Thyroid gland (tissue), 4 donors: ENCODE measurements at places on chromosomes 5 and 9.
A peak's percentile ranks its signal among the peaks of the same experiment; 100 is the strongest.

DNA sequence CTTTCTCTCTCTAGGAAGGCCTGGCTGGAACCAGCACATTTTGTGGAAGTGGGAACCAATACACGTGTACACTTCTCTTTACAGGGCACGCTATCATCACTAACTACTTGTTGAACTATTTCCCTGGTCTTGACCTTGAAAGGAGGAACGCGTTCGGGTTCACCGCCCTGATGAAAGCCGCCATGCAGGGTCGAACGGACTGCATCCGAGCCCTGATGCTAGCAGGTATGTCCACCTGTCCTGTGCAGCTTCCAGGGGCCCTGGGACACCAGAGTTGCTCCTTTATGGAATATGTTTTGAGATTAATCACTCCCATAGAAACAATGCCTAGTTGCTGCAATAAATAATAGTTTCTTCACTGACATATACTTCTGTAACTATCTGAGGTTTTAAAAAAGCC is 74.1 kb downstream of the ANKRD33B start:
- no peak for DNase-seq

DNA sequence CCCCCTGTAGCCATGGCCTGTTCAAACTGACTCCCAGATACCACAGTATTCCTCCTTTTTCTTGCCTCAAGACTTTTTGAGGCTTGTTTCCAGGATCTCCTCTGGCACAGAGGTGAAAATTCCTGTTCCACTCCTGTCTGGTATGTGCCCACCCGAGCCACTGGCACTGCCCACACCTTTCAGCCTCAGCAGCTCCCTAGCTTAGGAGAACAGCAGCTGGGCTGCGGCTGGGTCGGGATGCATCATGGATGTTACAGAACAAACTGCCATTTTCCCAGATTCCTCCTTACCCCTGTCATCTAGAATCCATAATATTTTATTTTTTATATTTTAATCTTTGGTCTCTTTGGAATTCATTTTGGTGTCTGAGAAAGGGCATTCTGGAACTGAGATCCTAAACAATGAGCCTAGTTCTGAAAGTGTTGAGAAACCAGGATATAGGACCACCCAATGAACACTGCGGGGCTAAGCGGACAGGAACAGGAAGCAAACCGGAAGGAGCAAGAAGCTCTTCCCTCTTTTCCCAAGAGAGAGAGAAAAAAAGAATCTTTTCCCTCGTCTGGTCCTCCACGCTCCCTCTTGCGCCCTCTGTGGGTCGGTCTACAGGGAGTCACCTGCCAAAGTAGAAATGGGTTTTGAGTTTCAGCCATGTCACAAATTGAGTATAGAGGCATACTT is 12.5 kb downstream of the OR2S2 start:
- peak; percentile 82 for DNase-seq

DNA sequence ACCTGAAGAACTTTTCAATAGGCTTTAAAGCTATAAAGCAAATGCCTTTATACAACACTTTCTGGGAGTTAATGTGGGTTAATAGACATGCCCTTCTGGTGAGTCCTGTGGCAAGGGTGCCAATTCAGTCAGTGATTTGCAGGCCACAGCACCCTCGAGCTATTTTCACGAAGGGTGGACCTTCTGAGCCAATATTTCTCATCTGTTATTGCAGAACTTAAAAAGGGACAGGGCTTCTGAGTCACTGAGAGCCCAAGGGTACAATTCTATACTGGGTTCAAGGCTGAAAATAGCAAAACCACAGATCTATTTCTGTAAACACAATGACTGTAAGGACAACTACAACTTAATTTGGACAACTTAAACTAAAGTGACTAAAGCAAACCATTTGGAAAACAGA is 92.8 kb downstream of the GABRG2 start:
- DNase-seq = no peak

GRCh38 chr5:63500242-63500641 is 462.0 kb downstream of the HTR1A start:
- DNase-seq = no peak

DNA sequence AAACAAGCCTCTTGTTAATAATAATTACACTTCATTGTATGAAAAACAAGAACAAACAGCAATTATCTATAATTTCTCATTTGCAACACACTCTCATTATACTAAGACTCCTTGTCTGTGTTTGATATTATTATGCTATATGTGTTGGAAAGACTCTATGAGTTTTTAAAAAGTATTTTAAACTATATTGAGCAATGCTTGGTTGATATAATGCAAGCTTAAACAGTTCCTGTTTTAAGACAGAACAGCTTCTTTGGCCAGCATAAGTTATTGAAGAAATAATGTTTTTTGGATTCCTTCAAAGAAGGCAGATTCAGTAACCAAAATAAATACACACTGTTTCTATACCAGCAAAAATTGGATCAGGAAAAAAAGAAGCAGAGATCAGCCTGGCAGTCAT is 871.4 kb downstream of the MAT2B start:
- no peak for DNase-seq

- no peak for DNase-seq
Observed at GRCh38 chr9:132481053-132481849, 71.2 kb downstream of the CFAP77 start.

DNA sequence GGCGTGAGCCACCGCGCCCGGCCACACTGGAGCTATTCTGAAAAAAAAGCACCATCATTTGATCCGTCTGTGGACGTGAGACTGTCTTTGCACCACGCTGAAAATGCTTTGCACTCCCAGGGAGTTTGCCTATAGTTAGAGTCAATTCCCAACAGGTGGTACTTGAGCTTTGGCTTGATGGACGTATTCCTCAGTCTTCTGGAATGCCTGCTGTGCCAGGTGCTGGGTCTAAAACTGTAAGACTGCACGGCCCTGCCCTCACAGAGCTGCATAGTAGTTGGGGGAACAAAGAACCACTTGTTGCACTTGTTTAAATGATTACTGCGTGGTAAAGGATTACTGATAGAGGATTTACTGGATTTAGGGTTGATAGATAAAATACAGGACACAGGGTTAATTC is 3.4 kb upstream of the CCNO start:
- DNase-seq = no peak

DNA sequence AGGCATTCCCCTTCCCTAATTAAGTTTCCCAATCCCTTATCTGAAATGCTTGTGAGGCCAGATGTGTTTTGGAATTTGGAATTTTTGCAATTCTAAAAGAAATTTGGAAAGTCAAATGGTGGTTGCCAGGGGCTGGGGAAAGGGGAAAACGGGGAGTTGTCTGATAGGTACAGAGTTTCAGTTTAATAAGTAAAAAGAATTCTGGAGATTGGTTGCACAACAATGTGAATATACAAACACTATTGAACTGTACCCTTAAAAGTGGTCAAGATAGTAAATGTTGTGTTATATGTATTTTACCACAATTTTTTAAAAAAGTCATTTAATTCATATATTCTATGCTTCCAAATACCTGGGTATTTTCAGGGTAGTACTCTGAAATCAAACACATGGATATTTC is 154.5 kb downstream of the ADAMTS12 start:
- DNase-seq = no peak

DNA sequence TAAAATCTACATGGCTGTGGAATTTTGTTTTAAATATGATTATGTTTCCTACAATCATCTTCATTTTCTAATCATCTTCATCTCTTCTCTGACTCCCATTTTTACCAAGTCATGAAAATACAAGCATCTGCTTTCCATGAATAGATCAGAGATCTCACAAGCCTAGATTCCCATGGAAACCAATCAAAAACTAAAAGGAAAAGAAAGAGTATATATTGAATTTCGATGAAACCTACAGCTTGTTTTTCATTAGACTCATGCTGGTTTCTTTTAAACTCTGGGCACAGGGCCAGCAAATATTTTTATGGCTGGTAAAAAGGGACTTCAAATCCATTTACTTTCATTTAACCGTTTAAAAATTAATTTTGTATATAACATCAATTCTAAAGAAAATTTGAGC is 51.2 kb downstream of the INVS start:
- no peak for DNase-seq

DNA sequence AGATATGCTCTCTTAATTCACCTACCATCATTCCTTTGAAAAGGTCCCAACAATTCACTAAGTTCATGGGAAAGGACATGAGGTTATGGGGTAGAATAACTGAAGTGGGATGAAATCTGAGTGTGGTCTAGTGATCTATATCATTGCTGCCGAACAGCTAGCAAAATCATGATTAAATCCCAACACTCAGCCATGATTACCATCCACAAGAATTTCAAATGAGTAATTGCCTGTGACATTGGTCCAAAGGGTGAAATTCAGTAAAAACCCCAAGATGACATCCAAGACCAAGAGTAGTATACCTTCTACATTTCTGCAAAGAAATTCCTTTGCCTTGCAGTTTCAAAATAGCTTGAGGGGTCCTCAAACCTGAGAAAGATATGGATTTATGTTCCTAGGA is 225.6 kb downstream of the SPOCK1 start:
- no peak for DNase-seq

- DNase-seq = no peak
Observed at GRCh38 chr9:27880635-27881034, 307.4 kb upstream of the C9orf72 start.

DNA sequence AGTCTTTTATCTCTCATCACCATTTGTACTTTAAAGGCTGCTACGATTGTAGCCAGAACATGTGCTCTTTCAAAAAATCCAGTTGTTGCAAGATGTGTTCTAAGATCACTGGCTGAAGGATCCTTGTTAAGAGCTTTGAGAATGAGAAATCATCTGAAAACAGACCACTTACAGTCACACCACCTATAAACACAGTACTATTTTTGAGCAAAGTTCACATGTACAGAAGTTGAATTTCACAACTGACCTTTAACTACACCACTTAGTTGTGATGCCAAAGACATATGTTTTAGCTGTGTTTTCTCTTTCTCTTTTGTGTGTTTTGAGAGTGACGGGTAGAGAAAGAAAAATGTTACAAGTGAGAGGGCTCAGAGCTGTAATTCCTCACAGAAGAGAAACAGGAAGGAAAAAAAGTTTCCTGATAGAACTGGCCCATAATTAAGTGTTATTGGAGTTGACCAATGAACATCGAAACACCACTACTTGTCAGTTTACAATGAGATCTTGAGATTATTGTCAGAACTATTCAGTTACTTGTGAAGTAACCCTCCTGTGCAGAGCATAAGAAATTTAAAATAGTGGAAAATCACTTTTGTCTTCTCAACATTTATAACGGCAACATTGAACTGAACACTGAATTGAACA is 245.4 kb downstream of the MLLT3 start:
- DNase-seq = no peak

DNA sequence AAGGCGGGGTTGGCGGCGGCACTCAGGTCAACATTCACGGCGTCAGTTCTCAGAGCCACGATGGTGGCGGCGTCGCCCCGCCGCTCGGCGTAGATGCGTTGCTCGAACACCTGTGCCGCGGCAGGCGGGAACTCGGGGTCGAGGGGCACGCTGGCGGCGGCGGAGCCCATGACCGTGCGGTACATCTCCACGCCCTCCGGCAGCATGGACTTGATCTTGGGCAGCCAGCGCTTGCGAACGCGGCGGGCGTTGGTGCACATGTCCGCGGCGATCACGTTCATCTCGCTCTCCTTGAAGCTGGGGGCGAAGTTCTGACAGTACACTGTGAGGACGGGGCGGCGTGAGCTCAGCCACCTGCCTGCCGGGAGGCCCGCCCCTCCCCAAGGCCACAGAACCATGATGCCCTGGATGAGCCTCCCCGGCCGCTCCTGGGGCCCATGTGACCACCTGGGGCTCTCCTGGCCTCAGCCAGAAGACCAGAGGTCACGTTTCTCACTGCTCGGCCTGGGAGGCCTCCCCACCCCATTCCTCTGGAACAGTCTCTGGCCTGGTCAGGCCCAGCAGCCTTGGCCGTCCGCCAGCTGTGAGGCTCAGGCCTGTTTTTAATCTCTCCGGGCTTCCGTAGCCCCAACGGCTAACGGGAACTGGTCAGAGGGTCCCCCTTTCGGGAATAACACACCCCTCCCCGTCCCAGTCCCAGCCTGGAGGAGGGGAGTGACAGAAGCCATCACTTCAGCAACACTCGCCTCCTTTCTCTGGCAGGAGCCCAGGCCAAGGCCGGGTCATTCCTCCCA is 50.7 kb upstream of the UBAC1 start:
- peak; percentile 27 for DNase-seq
